ENCODE measurements at places on chromosomes 6 and 20.

GRCh38 chr20:47675190-47676142 lies 109.8 kb downstream of the SULF2 start:
- no peak for DNase-seq

- no peak for DNase-seq
Measured at GRCh38 chr6:130116273-130116672, 97.9 kb downstream of the L3MBTL3 start.

DNA sequence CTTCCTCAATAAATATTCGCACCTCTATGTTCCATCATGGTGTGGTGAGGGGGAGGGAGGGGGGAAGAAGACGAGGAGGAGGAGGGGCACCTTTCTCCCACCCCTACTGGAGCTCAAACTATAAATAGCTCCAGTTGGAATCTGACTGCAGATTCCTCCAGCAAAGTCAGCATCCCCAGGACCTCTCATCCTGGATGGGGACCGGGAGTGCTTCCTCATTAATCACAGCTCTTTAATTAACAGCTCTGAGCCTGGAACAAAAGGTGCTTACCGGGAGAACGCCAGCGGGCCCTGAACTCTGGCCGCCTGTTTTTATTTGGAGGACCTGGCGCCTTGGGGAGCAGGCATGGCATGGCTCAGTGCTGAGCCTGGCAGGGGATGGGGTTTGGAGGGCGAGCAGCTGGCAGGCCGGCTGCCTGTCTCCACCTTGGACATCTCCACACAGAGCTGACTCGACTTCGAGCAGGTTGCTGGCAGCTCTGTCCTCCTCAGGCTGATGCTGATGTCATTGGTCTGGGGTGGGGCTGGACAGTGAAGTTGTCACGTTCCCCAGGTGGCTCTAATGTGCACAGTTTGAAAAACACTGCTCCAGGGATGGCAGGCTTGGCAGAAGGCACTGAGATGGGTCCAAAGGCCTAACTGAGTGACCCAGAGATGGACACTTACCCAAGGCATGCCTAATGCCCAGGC lies 180.4 kb downstream of the DHX35 start:
- DNase-seq: no peak

GRCh38 chr20:37803438-37804307 lies 99.3 kb upstream of the VSTM2L start:
- no peak for DNase-seq

- DNase-seq: no peak
Measured at GRCh38 chr20:7657569-7657968, 282.7 kb downstream of the HAO1 start.

GRCh38 chr6:154625721-154626120 lies 107.5 kb upstream of the SCAF8 start:
- no peak for DNase-seq

GRCh38 chr6:103268335-103268734 lies 1591.4 kb downstream of the HACE1 start:
- DNase-seq: no peak

- DNase-seq: no peak
Measured at GRCh38 chr6:167549213-167549612, 224.3 kb downstream of the TTLL2 start.

- no peak for DNase-seq
Measured at GRCh38 chr20:59004763-59005522, 2.1 kb downstream of the CTSZ start.

- no peak for DNase-seq
Measured at GRCh38 chr6:143692696-143693095, 14.9 kb downstream of the PHACTR2 start.

DNA sequence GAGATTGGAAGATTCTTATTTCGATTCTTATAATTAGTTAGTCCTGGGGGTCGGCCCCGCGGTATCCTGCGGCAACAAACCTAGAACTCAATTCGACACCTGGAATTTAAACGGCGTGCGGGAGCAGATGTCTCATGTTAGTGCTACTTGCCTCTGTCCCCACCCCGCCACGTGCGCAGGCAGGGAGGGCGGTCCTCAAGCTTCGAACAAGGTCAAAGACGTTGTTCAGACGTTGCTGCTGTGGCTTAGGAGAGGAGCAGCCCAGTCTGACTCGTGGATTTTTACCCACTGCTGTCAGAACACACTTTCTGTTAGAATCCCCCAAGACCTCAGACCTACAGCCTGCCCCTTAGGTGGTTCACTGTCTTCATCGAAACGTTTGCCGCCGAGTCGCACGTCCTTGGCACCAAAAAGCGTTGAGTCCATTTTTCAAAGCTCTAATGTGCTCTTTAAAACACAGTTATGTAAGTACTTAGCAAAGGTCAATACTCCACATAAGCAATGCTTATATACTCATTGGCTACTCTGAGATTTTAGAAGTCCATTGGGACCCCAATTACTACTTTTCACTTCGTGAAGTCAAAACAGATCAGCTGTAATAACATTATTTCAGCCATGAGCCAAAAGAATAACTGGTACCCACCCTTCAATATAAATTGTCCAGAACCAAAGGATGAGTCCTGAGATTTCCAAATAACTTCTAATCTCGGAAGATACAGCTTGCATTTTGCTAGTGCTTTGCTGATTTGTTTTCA lies 2.7 kb upstream of the C6orf62 start:
- DNase-seq: no peak

DNA sequence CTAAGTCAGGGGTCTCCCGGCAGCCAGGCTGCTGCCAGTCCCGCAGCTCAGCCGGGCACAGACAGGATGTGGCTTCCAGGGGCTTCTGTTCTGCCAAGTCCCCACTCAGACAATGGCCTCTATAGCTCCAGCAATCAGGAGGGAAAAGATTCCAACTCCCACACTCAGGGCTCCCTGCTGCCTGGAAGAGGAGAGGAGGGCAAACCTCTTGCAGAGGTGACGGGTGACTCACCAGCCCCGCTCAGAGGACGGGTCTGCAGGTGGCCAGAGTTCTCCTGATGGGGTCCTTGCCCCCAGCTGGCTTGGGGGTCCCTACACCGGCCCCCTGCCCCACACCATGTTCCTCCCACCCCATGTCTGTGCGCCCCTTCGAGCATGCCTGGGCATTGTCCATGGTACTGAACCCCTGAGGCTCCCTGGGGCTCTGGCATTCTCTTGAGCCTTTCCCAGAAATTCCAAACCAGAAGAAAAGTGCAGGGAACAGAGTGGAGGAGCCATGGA lies 32.6 kb downstream of the NTSR1 start:
- DNase-seq: no peak

- DNase-seq: no peak
Measured at GRCh38 chr6:116286773-116287358, 7.1 kb upstream of the TSPYL1 start.

GRCh38 chr20:46213946-46214823 lies 94.1 kb downstream of the CDH22 start:
- no peak for DNase-seq

DNA sequence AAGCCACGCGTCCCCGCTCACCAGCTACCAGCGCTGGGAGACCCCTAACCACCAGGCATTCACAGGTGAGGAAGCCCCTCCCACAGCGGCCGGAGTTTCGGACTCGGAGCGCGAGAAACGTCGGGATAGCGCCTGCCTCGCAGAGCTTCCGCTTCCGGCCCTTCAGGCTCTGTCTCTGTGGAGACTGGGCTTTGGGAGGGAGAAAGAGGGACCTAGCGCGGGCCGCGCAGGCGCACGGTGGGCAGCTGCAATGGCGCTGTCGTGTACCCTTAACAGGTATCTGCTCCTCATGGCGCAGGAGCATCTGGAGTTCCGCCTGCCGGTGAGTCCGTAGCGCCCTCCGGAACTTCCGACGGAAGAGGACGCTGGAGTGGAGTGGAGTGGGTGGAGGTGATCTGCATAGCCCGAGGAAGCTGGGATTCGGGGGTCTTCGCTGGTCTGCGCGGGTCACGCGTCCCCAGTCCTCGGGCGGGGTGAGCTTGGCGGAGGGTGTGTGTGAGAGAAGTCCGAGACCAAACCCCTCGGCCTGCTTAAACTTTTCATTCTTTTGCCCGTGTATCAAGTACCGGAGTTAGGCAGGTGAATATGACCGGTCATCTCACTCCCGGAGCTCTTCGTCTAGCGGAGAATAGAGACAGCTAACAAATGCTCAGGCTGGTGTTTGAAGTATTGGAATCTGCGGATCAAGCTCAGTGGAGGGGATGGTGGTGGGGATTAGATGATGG lies at the start of gene TRMT11:
TSS of gene TRMT11 (plus strand) at position 240 of the 725 bp plus-strand sequence. CDS start at position 251, 11 bp downstream.
- DNase-seq: peak; percentile 98

DNA sequence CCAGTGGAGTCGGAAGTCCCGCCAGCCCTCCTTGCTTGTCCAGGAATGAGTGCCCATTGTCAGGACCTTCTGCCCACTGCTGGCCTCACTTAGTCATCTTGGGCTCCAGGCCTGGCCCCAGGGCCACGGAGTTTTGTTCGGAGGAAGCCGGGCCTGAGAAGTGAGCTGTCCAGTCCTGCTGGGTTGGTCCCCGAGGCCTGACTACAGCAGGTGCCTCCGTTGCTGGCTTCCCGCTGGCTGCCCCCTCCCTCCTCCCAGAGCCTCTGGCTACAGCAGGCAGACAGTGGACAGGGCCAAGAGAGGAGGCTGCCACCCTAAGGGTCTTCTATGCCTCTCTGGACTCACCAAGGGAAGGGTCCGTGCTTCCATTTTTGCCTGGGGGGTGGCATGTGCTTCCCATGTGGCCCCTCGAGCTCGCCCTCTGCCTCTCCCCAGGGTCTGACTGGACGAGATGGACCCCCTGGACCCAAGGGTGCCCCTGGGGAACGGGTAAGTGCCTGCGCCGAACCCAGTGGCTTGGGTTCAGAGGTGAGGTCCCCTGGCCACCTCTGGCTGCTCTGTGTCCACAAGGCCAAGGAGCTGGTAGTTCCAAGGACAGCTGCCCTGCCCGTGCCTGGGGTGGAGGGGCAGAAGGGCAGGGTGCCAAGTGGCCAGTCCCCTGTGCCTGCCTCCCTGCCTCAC lies 2.8 kb downstream of the COL9A3 start:
- DNase-seq: no peak

GRCh38 chr6:42313038-42313437 lies 95.4 kb upstream of the MRPS10 start:
- no peak for DNase-seq

DNA sequence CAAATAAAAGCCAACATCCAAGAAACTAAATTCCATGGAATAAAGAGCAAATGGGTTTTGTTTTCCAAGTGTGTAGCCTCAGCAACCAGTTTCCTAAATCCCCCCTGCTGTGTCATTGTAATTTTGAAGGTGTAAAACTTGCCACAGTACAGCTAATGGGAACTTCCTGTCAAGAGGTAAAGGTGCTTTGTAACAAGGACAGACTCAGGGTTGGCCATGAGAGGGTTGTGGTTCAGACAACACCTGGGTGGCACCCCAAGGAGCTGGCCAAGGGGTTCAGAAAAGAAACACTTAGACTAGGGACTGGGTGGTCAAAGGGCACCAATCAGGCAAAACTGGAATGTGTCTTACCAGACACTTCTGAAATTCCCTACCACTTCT lies 52.4 kb upstream of the LYRM2 start:
- no peak for DNase-seq

DNA sequence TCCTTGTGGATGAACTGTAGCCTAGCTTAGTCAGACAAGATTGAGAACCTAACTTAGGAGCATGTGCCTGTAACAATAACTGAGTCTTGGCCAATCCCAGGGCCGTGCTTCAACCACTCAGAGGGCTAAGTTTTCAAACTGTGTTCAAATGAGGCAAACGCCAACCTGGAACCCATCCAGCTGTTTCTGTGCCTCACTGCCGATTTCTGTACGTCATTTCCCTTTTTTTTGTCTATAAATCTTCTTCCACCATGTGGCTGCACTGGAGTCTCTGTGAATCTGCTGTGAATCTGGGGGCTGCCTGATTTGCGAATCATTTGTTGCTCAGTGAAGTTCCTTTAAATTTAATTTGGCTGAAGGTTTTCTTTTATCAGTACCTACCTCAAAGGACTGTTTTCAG lies 115.0 kb upstream of the CHD6 start:
- no peak for DNase-seq

DNA sequence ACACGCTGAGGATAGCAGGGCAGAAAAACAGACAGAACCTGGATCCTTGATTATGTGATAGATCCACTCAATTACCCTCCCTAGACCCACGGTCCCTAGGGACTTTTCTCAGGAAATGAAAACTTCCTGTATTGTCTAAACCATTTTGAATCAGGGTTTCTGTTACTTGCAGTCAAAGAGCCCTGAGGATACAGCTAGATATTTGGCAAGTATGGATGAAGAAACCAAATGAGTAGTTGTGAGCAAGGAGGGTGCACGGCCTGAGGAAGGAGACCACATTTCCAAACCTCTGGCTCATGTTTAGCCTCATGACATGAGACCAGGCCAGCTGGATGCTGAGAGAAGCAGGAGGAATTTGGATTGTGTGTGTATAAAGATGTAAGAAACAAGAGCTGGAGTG lies 91.6 kb downstream of the MRPL14 start:
- DNase-seq: no peak

DNA sequence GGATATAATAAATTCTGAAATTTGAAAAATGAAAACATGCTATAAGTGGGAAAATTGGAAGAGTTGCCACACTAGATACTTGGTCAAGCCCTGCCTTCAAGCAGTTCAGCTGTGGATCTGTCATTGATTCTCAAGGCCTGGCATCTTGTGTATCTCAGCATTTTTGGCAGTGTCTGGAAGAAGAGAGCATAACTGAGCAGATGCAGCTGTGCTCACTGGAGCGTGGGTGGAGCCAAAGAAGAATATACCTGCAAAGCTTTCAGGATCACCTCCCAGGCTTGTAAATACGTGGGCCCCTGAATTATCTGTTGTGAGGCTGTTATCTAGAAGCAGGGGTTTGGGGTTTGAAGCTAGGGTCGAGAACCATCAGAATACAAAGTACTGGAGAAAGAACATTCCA lies 31.3 kb upstream of the CHD6 start:
- no peak for DNase-seq

- no peak for DNase-seq
Measured at GRCh38 chr20:53739799-53740785, 146.5 kb upstream of the ZNF217 start.

GRCh38 chr6:107271208-107271790 lies 156.0 kb upstream of the BEND3 start:
- no peak for DNase-seq

- DNase-seq: no peak
Measured at GRCh38 chr6:108958900-108959770, 110.9 kb downstream of the ARMC2 start.

GRCh38 chr6:108627692-108628550 lies 67.2 kb downstream of the FOXO3 start:
- DNase-seq: no peak

DNA sequence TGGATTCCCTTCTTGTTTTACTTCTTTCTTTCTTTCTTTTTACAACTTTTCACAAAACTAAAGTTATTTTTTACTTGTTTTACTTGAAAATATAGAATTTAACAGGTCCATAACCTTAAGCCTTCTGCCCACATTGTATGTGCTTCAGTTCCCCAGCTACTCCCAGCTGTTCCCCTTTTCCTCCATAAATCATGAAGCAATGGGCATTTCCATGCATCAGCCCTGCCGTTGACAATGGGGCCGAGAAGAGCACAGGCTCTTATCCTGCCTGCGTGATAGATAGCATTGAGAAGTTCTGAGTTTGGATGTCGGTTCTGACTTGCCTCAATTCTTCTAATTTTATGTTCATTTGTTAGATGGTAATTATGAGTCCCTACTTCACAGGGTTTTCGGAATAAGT lies 583.8 kb downstream of the CDH26 start:
- DNase-seq: no peak

- DNase-seq: no peak
Measured at GRCh38 chr20:4711511-4711910, 10.2 kb upstream of the PRND start.
